Type B pancreatic cell (in vitro differentiated cells): ENCODE measurements at places on chromosomes 1 and 21.

DNA sequence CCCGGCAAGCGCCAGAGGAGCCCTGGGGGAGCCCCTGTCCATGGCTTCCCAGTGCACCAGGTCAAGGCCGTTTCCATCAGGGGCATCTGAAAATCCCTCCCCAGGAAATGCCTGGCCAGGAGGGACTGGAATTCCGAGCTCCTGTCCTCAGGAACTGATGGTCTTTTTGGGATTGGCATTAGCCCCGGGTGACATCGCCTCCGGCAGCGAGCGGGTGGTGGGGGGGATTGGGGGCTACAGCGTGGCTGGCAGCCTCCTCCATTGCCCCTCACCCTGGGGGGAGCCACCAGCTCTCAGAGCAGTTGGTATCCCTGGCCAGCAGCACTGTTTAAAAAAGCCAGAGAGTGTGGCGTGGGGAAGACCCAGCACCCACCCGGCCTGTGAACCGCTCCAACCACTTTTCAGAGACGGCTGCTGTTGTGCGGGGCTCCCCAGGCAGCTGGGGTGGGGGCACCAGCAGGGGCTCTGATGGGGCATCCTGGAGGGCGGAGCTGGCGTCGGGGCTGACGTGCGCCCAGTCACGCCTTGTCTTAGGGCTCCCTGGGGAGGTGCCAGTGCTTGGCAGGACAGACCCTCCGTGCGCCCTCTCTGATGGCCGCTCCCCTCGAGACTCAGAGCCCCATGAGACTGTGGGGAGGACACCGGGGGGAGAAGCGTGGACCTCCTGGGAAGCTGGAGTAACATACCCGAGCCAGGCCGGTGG is 62.9 kb upstream of the TTC34 start:
- DNase-seq: no peak

- no peak for DNase-seq
Measured at GRCh38 chr1:147218606-147219005, 6.5 kb downstream of the FMO5 start.

- DNase-seq: no peak
Measured at GRCh38 chr1:115332813-115333608, 5.0 kb downstream of the NGF start.

- no peak for DNase-seq
Measured at GRCh38 chr21:15521644-15522001, 208.2 kb upstream of the USP25 start.

DNA sequence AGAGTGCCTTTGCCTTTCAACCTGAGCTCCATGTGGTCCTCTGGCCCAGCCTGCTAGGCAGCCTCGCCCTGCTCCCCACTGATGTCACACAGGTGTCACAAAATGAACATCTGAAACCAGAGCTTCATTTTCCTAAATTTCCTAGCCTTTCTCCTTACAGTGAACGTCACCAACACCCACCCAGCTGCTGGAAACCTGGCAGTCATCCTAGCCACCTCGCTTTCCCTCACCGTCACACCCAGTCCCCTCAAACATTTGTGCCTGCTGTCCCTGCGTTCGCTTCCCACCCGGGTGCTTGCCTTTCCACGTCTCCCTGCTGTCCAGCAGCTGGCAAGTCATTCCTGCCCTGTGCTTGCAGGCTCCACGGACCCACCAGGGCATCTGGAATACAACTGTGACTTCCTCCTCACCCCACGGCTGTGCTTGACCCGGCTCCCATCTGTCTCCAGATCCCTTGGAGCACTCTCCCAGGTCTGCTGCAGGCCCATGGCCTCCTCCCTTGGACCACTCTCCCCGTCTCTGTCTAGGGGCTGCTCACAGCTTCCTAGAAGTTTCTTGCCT is 23.5 kb downstream of the ADARB1 start:
- DNase-seq: no peak

- no peak for DNase-seq
Measured at GRCh38 chr1:176903474-176903873, 261.0 kb downstream of the ASTN1 start.

DNA sequence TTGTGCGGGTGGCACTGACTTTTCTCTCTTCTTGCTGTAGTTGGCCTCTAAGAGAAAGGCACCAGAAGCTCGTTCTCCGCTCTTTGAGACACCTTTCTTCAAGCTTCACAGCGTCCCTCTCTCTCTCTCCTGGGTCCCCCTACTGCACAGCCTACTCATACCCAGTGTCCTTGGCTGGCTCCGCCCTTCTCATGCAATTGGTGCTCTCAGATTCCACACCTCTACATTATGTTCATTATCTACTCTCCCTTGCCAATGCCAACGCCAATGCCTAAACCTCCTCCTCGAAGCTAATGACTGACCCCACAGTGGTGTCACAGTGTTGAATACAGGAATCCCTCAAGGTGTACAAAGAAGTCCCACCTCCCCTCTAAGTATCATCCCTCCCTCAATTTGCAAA is 4.8 kb upstream of the DNAJC28 start:
- DNase-seq: no peak

DNA sequence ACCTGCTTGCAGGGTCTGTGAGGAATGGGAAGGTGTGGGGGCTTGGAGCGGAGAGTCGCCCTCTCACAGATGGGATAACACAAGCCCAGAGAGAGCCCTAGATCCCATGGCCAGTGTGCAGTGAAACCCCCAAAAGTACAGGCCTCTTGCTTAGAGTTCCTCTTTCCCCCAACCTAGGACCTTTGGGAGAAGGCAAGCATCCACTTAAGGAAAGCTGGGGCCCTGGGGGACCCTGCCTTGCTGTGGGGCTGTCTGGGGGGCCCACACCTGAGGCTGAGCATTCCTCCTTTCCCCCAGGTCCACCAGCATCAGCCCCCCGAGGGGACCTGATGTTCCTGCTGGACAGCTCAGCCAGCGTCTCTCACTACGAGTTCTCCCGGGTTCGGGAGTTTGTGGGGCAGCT is 1.1 kb downstream of the VWA1 start:
- DNase-seq: no peak

DNA sequence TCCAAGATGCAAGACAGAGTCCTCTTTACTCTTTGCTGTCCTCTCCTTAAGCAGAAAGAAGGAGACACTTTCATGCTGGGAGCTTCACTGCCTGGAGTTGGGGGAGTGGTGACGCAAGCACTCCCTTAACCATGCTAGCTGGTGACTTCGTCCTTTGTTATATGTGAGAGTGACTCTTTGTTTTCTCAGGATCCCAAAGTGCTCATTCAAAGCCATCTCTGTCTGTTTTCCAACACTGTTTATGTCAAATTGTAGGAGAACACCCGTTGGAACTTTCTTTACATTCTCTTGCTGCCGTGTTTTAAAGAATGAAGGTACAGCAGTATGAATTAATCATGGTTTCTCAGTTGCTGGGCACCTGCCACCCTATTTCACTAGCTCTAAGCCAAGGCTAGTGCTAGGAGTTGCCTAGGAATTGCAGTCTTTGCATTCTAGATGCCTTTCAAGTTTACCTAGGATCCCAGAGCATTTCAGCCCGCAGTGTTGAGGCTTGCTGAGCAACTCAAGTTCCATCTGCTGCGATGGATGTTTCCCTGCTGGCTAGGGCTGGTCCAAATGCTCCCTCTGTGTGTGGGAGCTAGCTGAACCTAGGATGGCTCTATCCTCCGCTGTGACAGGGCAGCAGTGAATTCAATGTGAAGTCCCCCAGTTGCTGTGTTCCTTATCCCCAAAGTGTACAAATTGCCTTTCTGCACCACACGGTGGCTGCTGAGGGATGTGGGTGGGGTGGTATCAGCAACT is 82.6 kb upstream of the GPR52 start:
- no peak for DNase-seq

GRCh38 chr1:24111996-24112779 is at the start of gene MYOM3:
Gene MYOM3, minus strand, starts transcription at chr1:24112135. Its CDS starts 3,499 bp downstream, at chr1:24108636.
- DNase-seq: no peak

- no peak for DNase-seq
Measured at GRCh38 chr1:101299141-101299540, 62.3 kb downstream of the S1PR1 start.

DNA sequence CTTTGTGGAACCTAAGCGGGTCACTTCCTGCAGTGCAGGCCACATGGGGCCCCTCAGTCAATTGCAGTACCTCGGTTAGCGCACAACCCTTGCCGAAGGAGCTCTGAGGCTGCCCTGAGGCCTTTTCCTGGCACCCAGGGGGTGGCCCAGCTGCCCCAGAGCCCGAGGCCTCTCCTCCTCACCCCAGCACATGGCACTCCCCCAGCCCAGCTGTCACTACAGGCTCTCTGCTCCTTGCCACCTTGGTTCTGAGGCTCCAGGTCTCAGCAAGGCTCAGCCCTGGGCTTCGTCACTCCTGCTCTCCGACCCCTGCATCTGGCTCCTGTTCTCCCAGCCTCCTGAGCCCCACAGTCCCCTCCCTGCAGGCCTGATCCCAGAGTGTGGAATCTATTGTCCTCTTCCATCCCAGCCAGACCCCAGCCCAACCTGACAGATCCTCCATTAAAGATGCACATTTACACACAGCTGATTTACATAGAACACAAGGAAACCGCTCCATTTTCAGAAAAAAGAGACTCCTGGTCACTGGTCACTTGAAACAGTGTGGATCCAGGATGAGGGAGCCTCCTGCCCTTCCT is 192.8 kb upstream of the POU3F1 start:
- no peak for DNase-seq

DNA sequence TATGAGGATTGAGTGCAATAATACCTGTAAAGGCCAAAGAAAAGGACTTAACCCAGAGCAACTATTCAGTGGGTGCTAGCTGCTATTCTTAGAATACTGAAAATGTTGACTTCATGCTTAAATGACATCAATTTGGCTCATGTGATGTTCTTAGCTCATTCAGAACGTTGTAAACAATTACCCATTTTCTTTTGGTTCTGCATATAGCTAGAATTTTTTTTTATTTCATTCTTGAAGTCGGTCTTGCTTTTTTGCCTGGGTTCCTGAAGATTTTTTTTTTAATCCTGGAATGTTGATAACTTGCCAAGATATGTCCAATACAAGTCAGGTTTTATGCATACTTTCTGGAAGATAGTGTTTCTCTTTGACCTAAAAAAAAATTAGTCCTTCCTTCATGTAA is 772.0 kb downstream of the LTN1 start:
- no peak for DNase-seq

GRCh38 chr1:12344596-12345349 is 114.9 kb downstream of the VPS13D start:
- no peak for DNase-seq

DNA sequence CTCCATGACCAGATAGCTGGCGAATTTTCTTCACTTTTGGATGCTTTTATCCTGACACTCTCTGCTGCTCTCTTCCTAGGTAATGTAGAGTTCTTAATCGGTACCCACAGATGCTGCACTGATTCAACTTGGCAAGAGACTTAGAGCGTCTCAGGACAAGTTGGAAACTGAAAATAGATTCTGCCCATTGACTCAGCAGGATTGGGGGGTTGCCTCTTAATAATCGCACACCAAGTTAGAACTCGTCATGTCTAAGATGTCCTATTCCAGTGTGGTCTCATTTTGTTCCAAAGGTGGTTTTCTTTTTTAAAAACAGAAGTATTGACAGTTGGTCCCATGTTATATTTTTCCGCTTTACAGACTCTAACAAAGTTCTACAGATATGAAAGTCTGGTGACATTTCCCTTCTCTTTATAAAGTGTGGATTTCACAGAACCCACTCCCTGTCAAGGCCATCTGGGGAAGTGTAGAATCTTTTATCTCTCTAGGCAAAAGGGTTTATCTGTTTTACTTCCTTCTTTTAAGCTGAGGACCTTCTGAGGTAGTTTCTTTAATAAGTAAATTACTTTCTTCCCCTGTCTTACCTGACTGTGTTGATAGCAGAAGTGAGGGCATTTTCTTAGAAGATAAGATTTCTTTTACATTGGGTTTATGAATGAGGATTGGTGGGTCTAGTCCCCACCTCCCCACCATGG is 12.1 kb upstream of the DIPK1A start:
- no peak for DNase-seq

DNA sequence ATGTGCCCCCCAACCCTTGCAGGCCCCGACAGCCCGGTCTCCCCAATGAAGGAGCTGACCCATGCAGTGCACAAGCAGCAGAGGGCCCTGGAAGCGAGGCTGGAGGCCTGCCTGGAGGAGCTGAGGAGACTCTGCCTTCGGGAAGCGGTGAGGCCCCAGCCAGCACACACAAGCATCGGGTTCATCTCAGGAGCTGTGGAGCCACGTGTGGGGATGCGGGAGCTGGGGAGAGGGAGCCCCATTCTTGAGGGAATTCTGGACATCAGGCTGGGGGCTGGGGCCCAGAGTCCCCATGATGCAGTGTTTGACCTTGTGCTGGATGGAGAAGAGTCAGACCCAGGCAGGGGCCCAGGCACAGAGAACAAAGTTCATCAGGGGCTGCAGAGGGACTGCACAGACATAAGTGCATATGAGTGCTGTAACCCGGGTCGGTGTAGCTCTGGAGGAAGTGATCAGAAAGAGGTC is 4.8 kb downstream of the INAVA start:
- DNase-seq: no peak

- no peak for DNase-seq
Measured at GRCh38 chr1:216836316-216836715, 113.1 kb upstream of the ESRRG start.

DNA sequence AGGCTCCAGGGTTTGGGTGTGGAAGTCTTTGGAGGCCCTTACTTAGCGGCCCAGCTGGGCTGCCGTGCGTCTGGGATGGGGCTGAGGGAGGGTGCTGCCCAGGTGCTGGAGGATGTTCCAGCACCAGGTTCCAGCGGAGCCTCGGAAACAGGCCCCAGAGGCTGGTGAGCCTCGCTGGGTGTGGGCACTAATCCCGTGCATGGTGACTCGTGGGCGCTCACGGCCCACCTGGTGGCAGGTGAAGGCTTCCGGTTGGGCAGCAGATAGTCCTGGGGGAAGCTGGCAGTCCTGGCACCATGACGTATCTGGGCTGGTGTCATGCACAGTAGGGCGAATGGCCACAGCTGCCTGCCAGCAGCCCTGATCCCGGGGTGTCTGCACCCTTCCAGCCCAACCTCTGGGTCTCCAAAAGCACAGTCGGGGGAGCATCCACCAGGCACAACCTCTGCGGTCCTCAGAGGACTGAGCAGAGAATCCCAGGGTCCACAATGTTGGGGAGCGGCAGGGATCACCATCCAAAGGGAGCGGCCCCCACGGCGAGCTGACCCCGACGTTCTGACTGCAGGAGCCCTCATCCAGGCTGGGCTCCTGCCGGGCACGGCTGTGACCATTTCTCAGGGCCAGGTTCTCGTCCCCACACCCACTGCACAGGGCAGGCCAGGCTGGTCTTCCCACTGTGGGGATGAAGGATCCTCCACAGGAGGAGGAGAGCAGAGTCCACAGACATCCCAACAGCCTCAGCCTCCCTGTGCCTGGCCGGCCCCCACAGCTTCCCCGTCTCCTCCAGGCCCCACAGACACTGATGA is 25.3 kb downstream of the FTCD start:
- DNase-seq: no peak

DNA sequence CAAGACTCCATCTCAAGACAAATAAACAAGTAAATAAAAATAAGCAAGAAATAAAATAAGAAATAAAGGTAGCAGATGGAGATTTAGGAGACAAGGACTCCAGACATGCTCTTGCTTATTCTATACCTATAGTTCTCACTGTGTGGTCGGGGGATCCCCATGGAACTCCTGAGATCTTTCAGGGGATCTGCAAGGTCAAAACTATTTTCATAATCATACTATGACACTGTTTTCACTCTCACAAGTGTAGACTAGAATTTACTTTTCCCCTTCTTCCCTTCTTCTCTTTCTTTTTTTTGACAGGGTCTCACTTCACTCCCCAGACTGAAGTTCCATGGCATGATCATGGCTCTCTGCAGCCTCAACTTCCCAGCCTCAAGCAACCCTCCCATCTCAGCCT is 29.8 kb upstream of the NLRP3 start:
- no peak for DNase-seq
